CD4-positive, alpha-beta memory T cell (primary cell): ENCODE measurements at places on chromosomes 11 and 22.

GRCh38 chr22:50608996-50609395 lies 8.4 kb downstream of the MAPK8IP2 start:
- DNase-seq = no peak

DNA sequence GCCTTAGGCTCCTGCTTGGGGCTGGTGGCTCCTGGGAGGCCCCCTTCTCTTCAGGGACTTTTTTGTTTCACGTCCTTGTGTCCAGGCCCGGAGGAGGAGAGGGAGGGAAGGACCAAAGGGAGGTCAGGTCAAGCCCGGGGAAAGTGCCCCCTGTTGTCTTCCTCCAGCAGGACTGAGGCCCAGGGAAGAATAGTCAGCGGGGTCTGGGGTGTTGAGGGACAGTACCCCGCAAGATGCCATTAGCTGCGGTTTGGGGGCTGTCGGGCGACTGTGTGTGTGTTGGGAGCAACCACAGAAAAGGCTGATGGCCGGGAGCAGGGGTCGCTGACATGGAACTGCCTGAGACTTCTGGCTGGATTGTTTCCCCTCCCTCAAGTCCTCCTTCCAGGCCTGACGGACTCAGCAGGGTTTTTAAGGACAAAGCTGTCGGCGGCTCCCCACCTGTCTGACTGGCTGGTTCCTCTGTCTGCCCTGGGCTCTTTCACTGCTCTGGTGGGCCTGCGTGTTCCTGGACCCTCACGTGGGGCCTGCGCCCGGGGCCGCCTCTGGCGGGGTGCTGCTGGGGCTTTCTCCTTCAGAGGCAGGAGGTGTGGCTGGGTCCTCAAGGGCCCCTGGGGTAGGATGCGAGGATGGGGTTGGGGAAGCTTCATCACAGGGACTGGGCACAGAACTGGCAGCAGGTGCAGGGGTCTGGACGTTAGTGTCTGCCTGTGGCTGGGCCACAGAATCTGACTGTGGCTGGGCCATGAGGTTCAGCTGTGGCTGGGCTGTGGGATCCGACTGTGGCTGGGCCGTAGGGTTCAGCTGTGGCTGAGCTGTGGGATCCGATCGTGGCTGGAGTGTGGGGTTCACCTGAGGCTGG lies 1.5 kb downstream of the GPR152 start:
- no peak for DNase-seq

DNA sequence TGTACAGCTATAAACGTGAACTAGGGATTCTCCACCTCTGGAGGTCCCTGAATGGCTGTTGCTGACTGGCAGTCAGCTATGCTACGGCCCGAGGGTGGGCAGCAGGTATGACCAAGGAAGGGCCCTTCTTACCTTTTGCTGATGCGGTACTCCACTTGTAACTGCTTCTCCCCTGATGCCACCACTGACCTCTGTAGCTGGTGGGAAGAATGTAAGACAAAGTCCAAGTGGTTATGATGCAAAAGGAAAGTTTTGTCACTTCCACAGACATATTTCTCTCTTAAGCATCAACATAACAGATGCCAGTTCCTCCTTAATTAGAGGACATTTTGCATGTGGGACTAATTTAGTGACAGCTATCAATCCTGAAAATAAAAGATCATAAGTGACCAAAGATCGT lies 32.2 kb downstream of the P4HA3 start:
- DNase-seq = no peak

- DNase-seq = no peak
Observed at GRCh38 chr11:134119094-134119493, 50.2 kb downstream of the JAM3 start.

- DNase-seq = no peak
Observed at GRCh38 chr11:119251114-119251513, 45.0 kb downstream of the CBL start.

DNA sequence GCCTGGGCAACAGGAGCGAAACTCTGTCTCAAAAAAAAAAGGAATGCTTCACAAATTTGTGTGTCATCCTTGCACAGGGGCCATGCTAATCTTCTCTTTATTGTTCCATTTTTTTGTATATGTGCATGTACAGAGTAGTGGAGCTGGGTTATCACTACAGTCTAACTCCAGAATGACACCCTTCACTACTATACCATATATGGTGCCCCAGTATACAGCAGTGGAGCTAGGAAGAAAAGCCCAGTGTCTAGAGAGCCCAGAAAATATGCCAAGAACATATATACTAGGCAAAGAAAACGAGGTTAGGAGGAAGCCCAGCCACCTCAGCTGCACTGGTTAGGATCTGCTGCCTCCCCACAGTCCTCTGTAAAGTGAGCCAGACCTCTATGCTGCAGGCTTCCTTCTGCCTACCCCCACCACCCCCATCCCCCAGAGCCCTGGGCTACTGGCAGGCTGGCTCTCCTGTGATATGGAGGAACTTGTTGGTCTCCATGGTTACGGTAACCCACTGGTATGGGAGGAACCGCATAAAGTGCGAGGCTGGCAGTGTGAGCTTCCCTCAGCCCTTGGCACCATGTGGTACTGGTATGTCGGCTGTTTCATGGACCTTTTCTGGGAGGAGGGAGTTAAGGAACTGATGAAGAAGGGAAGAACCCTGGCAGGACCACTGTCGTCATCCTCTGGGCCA lies 34.3 kb downstream of the RCOR2 start:
- peak; percentile 32 for DNase-seq

GRCh38 chr11:75500742-75501141 lies 25.0 kb downstream of the GDPD5 start:
- DNase-seq = no peak

DNA sequence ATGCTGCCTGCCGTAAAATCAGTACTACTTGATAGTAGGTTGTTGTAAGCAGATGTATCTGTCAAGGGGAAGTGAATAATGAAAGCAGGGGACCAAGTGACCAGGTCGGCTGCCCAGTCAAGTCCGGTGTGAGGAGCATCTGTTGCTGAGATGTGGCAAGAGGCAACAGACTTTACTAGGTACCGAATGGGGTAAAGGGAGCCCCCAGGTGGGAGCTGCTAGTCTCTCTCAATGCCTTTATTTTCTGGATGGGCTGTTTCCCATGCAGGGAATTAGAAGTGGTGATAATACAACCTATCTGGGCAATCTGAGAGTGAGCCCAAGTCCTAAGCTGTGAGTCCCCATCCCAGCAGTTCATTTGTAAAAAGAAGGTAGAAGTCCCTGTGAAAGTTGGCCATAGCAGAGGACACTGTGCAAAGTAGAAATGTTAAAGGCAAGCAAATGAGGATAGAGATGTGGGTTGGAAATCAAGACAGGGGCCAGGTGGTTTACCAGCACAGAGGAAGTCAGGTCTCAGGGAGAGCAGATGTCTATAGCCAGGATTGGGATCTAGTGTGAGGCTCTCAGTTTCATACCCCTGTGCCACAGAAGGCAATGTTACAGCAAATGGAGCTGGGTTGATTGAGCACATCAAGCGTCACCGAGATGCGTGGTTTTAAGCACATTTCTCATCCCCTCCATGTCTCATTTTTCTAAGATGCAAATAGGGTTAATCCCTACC lies 90.7 kb upstream of the RAG2 start:
- DNase-seq = no peak

DNA sequence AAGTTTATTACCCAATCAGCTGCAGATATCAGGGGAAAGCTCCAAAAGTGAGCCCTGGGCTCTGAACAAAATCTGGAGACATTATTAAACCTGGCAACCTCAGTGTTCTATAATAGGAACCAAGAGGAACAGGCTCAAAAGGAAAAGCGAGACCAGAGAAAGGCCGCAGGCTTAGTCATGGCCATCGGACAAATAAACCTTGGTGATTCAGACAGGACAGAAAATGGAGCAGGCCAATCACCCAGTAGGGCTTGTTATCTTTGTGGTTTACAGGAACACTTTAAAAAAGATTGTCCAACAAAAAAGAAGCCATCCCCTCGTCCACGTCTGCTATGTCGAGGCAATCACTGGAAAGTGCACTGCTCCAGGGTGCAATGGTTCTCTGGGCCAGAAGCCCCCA lies 7.7 kb upstream of the PANX1 start:
- no peak for DNase-seq

- DNase-seq = no peak
Observed at GRCh38 chr11:61586792-61587430, 6.0 kb upstream of the SYT7 start.

- no peak for DNase-seq
Observed at GRCh38 chr11:126765196-126765595, 235.4 kb downstream of the KIRREL3 start.

- DNase-seq = no peak
Observed at GRCh38 chr22:42171946-42172719, 41.5 kb upstream of the CYP2D6 start.

GRCh38 chr11:96447208-96448110 lies 57.6 kb downstream of the JRKL start:
- no peak for DNase-seq

- DNase-seq = no peak
Observed at GRCh38 chr11:100766764-100767163, 79.7 kb downstream of the ARHGAP42 start.

GRCh38 chr22:36522662-36523061 lies 6.3 kb downstream of the EIF3D start:
- no peak for DNase-seq

- DNase-seq = no peak
Observed at GRCh38 chr22:18991821-18992442, 55.8 kb upstream of the PRODH start.

- DNase-seq = no peak
Observed at GRCh38 chr11:57354699-57355098, 16.5 kb downstream of the P2RX3 start.

DNA sequence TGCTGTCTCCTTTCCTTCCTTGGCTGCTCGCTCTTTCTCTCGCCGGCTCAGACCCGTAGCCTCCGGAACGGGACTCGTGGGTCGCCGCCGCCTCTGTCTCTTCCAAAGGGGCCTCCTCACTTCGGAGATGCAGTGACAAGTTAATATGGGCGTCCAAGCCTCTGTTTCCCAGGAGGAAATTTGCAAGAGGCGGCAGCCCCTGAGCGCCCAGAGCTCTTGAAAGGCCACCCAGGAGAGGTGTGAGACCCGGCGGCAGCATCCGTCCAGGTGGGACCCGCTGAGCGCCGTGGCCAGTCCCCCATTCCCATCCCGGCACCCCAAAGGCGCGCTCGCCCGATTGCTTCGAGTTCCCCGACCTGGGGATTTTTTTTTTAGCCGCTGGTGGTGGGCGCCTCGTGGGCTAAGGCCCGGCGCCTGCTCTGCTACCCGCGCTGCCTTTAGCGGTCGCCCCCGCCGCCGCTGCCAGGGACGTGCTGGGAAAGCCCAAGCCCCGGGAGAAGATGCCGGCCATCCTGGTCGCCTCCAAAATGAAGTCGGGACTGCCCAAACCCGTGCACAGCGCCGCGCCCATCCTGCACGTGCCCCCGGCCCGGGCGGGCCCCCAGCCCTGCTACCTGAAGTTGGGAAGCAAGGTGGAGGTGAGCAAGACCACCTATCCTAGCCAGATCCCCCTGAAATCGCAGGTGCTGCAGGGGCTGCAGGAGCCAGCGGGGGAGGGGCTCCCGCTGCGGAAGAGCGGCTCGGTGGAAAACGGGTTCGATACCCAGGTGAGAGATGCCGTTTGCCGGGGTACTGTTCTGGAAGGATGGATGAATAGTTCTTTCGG lies 772 bp downstream of the NAV2 start:
- DNase-seq = peak; percentile 9

- no peak for DNase-seq
Observed at GRCh38 chr11:61698173-61698948, 18.2 kb downstream of the DAGLA start.

DNA sequence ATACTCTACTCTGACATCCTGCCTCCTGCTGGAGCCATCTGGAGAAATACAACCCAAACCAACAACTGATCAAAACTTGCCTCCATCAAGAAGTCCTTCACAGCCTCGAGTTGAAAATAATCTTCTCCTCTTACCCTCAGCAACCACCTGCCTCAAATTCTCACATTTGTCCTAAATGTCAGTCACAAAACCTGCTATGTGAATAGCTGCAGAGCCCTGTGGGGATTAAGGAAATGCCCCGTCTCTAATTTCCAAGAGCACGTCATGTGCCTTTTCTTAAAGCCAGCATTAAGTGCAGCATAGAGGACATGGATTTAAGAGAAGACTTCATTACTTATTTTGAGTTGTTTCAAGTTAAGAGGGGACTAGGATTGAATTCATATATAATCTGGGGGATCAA lies 105.9 kb downstream of the TRPC6 start:
- DNase-seq = no peak

DNA sequence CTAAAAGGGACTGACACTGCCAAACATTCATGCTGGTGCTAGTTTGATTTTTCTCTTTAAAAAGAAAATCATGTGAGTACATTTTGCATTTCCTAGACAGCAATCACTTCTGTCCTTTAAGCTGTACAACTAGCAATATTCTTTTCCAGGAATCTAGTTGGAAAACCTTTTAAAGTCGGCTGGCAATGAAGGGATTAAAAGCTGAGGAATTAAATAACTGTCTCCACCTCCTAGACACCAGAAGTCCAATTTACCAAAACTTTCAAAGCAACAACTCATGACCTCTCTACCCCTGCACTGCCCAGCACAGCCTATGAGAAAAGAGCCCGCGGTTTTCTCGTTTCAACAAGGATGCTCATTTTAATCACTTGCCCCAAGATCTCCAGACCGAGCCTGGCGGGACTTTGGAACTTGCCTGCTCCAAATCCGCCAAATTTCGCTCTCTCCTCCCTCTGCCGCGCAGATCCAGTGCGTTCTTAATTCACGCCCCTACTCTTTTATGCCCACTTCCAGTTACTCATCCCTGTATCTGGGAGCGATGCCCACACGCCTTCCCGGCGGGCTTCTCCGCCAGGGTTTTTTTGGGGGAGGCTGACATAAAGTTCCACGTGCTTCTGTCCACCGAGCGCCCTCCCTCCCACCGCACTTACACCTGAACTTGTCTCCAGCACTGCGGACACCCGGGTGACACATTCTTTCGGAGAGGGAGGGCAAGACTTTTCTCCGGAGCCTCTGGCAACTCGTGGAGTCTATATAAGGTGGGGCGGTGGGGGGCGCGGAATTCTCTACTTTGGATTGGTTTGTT lies 2.5 kb downstream of the MPPED2 start:
- DNase-seq = no peak

DNA sequence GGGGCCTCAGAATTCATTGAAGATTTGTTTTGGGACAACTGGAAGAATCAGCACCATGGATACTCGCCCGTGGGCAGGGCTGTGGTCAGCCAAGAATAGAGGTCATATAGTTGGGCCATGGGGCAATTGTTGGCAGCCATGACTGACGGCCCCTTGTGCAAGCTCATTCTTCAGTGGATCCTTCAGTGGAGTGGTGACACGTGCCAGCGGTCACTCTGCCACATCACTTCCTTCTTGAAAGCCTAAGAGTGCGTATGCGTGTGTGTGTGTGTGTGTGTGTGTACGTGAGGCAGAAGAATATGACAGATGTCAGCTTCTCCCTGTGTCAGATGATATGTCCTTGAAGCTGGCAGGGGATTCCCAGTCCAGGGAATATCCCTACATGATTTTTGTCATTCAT lies 1.8 kb upstream of the IL18BP start:
- DNase-seq = no peak

GRCh38 chr11:120342226-120342625 lies 6.0 kb downstream of the ARHGEF12 start:
- DNase-seq = no peak
